ENCODE measurements at places on chromosomes 16 and 17.

DNA sequence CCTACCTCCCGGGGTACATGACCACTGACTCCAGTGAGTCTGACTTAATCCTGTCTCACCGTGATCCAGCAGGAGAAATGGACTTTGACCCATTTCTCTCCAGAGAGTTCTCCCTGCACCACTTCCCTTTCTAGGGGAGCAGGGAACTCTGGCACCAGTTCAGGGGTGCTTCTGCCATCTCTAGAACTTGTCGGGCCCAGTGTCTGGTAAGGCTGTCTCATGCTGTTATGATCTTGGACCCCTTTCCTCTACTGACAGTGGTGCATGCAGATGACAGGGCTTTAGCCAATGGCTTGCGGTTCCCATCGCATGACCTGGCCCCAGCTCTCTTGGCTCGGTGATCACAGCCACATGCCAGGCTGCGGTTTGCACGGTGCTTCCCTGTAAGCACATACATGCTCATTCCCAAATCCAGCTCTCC is 62.0 kb downstream of the SLC39A11 start:
- DNase-seq = no peak

DNA sequence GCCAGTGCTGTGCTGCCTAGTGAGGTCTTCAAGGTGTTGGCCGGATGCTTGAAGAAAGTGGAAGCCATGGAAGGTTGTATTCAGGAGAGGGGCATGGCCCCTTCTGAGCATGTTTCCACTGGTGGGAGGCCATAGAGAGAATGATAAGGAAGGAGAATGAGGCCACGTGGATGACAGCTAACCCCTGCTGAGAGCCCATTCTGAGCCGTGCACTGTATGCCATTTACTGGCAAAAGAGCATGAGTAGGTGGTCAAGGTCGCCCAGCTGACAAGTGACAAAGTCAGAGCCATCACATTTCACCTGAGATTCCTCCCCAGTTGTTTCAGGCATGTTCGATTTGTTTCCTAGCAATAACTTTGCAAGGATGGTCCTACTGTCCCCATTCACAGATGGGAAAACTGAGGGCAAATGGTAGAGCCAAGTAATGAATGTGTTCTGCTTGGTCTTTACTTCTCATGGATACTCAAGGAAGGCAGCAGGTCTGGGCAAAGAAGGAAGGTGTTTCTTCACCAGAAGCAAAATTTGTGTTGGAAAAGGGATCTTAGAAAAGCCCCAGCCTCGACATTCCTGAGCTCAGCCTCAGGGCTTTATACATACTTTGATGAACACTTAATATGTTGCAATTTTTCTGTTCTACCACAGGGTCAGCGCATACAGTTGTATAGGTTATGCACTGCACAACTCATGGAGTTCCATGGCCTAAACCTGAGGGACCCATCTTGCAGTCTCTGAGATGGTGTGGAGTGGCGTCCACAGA is 10.5 kb upstream of the NKD1 start:
- no peak for DNase-seq

DNA sequence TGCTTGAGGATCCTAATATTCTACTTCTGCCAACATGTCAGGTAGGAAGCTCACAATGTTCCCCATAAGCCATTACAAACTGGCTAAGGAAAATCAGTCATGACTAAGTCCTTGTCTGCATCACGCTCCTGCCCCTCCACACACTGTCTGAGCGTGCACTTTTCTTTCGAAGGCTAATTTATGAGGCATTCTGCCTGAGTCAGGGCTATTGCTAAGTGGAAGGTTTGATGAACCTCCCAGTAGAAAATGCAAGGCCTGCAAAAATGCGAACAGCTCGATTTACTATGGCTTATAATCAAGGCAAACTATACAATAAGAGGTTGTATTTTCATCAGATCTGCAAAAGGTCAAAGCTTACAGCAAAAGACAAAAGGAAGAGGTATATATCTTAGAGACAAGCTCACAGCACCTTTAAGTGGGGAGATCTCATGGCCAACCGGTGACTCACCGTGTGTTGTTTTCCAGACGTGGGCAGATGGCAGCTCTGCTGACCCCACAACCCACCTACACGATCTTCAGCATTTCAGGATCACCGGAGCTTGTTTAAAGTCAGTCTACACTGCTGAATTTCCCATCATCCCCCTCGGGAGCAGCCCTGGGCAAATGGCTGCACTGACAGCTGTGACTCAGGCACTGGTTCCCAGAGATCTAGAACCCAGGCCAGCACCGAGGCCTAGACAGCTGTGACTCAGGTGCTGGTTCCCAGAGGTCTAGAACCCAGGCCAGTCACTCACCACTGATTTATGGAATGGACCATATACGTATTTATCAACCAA is 26.1 kb downstream of the MEAK7 start:
- no peak for DNase-seq

DNA sequence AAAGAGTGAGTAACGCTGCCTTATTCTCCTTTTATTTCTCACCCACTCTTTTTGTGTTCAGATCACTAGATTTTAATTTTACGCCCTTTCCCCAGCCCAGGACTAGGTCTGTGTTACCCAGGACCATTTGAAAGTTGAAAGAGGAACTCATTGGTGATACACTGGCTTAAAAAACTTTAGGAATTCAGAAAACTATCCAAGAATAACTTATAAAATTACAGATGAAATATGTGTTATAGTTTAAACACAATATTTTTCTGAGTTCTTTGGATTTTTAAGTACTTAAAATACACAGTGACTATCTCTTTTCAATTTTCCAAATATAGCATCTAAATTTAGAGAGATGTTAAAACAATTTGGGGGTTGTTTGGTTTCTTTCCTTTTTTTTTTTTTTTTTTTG is 385.2 kb downstream of the CDH13 start:
- no peak for DNase-seq

DNA sequence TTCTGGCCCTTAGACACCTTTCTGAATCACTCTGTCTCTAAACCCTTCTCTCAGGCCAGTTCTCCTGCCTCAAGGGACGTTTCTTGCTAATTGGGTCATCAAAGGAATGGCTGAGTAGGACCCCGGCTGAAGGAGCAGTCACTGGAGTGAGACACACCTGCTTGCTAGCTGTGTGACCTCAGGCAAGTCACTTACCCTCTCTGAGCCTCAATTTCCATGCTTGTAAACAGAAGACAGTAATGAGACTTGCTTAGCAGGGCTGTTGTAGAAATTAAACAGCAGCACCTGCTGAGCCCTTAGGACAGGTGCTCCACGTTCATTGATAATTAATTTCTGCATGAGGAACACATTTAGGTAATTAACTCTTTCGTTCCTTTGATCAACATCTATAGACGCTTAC is 6.8 kb downstream of the CIBAR2 start:
- DNase-seq = no peak

GRCh38 chr17:64099543-64099942 is 30.4 kb downstream of the ERN1 start:
- DNase-seq = no peak

- DNase-seq = no peak
These were observed 9.9 kb upstream of the EDC4 start for GRCh38 chr16:67862623-67863583.

DNA sequence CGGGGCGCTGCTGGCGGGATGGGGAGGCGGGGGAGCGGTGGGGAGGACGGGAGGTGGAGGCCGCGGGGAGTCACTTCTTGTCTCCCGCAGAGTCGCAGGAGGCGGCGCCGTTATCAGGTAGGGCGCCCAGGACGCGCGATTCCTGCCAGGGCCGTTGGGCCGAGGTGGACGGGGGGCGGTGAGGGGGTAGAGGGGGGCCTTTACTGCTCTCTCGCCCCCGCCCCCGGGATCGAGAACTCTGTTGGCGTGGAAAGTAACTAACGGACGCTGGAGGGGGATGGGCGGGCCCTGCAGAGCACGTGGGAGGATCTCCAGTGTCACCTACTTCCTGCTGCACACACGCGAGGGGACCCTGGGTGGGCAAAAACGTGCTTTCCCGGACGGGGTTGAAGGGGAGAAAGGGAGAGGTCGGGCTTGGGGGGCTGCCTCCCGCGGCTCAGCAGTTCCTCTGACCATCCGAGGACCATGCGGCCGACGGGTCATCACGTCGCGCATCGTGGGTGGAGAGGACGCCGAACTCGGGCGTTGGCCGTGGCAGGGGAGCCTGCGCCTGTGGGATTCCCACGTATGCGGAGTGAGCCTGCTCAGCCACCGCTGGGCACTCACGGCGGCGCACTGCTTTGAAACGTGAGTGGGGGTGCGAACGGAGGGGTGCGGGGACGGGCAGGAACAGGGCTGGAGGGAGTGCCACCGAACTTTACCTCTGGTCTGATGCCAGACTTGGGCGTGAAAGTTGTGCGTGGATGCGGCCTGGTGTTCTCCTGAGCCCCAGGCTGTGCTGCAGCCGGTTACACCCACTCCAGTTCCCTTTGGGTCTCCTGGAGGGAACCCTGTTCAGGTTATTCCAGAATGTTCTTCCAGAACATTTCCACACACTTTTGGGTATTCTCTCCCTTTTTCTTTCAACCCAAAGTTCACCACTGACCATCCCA is 569 bp downstream of the PRSS21 start:
- no peak for DNase-seq

All from activated effector memory CD4-positive, alpha-beta T cell treated with Interleukin-2 at 50 U/mL for 16 hours (primary cell).